ENCODE measurements at places on chromosomes 7 and 10.

DNA sequence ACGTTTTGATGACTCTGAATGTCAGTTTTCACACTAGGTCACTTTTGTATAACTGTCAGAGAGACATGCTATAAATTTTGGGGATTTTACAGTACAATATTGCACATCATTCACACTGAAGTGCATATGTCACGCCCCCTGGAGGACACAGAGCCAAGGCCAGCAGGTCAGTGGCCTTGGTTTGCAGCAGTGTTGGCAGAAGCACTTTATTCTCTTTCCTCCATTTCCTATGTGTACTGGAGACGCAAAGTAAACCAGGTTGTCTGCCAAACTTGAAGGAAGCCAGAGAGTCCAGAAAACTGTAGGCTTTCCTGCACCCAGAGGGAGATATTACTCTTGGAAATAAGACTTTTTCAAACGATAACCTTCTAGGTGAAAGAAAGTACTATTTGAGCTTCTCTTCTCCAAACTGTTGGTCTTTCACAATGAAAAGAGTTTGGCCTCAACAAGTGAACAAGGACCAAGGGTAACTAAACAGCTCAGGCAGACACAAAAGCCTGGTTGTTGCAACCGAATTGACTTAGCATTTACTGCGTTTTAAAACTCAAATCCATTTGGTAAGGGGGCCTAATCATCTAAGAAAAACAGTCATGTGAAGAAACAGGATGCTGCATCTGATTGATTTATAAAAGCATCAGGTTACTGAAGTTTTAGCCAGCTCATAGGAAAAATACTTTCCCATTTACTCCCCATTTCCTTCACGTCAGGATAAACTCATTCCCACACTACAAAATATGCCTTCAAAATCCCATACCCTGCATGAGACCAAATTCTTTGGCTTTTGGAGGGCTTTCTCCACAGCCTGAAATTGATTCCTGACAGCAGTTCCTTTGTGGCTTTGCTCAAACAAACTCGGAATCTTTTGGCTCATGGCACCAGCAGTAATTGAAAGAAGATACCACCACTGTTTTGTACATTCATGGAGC lies 83.0 kb upstream of the SEC61G start:
- peak; percentile 55 for DNase-seq

DNA sequence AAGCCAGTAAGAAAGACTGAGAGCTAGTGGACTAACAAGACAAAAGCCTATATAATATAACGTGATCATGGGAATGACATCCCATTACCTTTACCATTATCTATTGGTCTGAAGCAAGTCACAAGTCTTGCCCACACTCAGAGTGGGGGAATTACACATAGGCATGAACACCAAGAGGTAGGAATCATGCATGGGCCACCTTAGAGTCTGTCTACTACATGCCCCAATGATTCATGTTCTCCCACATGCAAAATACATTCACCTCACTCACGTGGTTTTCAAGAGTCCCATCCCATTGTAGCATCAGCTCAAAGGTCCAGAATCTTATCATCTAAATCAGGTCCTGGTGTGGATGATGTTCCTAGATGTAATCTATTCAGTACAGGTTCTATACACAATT lies 29.4 kb downstream of the DNAJC9 start:
- DNase-seq, result no peak

DNA sequence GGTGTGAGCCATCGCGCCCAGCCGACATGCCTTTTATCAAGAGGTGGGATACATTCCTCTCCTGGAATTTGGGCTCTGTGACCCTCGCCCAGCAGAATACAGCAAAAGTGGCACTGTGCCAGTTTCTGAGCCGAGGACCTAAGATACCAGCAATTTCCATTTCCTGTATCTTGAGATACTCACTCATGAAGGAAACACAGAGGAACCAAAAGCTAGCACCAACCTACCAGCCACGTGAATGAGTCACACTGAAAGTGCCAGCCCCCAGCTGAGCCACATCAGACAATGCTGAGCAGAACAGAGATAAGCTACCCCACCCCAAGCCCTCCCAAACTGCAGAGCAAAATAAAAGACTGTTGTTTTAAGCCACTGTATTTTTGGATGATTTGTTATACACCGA lies 56.3 kb downstream of the CACUL1 start:
- peak; percentile 76 for DNase-seq

DNA sequence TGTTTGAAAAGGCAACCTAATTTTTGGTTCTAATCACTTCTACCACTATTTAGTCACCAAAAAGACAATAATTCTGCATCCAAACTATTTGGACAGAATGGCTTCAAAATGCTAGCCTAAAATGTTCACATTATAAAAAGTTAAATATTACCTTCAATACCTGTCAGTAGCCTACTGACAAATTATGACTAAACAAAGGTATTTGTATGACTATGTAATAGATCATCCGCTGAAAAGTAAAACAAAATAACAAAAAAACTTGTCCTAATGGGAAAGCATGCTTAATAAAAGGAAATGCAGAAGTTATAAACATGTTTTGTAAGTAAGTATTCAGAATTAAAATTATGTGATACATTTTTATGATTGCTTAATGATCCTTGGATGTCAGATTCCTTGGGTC lies 36.6 kb downstream of the CD36 start:
- no peak for DNase-seq

- peak; percentile 26 for DNase-seq
Observed at GRCh38 chr7:148982654-148983199, 45.6 kb downstream of the PDIA4 start.

DNA sequence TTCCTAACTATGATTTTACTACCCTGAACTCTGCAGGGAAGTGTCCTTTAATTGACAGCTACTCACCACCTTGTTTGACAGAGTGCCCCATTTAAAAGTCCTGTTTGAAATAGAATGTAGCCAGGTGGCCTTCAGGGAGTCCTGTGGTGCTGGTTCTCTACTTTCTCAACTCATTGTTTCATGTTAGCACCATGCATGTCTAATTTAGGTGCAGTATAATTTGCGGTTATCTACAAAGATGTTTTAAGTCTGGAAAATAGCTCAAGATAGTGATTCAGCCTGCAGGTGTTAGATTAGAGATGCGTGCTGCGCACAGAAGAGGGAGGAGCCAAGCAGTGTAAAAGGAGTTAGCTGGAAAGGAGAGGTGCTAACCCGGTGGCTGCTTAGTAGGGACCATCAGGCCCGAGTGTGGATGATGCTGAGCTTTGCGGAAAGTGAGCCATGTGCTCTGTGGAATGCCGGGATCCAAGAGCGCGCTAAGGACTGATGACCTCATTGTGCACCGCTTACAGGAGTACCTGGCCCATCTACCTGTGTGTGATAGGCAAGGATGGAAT lies 1.2 kb downstream of the CCM2 start:
- DNase-seq, result peak; percentile 90

- no peak for DNase-seq
Observed at GRCh38 chr10:77667426-77668324, 30.1 kb upstream of the KCNMA1 start.

GRCh38 chr7:25186436-25186835 lies 41.9 kb downstream of the NPVF start:
- no peak for DNase-seq

DNA sequence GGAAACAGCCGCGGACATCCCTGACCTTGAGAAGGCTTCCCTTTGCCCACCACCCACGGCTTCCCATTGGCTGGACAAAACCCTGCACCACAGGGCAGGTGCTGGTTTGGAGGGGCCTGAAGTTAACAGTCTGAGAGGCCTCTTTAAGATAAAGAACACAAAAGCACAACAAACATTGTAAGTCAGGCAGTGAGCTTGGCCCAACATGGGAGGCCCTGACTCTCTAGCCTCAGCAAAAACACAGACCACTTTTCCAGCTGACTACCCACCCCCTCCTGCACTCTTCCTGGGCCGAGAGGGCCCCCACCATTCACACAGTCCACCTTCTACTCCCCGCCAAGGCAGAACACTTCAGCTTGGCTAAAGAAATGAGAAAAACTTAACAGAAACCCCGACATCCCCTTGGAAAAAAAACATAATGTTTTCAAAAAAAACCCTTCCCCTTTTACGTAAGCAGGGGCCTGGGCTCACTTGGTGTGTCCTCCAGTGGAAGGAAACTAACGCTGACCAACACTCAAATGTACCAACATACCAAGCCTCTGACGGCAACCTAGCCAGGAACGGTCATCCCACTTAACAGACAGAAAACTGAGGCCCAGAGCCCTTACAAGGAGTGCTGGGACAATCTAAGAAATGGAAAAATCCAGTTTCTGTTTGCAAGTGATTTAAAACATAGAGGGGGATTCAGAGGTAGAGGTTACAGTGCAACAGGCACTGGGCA lies 80.9 kb downstream of the COBL start:
- DNase-seq, result no peak

DNA sequence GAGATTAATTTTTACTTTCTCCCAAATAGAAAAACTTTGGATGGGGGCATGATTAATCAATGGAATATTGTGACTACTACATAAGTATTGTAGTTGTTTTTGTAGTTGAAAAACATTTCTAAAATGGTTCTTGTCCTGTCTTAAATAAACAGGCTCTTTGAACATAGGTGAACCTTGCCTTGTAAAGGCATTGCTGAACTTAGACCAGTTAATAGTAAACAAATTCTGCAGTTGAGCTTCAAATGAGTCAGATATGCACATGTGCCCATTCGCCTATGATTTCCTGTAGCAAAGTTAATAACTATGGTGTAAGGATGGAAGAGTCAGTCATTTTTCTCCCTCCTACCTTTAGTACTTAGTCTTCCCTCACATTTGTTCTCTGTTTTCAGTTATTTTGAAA lies 22.6 kb downstream of the CUTC start:
- no peak for DNase-seq

- DNase-seq, result no peak
Observed at GRCh38 chr10:11154333-11154732, 136.7 kb downstream of the CELF2 start.

DNA sequence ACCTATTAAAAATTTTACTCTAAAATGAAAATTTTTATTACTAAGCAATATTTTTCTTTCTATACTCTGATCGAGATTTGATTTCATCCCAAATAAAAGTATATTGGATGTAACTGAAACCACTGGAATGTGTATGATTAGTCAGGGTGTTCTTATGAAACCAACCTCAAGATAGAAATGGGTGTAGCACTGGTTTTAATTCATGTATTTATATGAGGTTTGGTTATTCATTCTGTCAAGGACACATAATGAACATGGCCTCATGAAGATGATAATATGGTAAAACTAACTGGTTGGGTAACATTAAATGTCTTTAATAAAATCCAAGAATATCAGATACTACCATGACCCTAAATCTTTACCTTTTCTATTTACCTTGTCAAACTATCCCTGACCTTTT lies 197.7 kb downstream of the SEMA3A start:
- no peak for DNase-seq

DNA sequence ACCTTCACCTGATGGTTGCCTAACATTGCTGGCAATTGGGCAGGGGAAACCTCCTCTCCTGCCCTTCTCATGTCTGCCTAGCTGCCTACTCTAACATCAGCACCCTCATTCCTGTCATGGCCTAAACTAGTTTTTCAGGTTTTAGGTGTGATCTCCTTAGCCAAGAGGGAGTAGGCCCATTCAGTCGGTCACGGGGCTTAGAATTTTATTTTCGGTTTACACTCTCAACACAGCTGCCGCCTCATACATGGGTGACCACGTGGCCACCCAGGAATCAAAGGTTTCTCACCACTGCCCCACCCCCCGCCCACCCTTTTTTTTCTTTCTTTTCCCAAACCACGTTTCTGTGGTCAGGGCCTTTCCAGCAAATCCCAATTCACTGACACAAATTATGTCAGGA lies 97.2 kb downstream of the RALA start:
- no peak for DNase-seq

DNA sequence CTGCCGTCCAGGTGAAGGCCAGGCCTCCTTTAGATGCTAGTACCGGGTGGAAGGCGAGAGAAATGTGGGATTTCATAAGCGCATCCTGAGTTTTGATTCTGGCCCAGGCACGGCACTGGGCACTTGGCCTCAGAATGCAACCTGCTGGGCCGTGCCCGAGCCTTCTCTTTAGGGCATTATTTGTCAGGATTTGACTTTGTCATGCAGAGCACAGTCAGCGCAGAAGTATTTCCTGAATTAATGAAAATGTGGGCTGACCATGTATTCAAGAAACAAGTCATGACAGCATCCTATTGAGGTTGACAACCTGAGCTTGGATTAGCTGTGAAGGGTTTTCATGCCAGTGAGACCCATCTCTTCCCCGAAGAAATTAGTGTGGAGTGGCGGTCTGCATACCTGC lies 34.4 kb downstream of the RCC1L start:
- no peak for DNase-seq

DNA sequence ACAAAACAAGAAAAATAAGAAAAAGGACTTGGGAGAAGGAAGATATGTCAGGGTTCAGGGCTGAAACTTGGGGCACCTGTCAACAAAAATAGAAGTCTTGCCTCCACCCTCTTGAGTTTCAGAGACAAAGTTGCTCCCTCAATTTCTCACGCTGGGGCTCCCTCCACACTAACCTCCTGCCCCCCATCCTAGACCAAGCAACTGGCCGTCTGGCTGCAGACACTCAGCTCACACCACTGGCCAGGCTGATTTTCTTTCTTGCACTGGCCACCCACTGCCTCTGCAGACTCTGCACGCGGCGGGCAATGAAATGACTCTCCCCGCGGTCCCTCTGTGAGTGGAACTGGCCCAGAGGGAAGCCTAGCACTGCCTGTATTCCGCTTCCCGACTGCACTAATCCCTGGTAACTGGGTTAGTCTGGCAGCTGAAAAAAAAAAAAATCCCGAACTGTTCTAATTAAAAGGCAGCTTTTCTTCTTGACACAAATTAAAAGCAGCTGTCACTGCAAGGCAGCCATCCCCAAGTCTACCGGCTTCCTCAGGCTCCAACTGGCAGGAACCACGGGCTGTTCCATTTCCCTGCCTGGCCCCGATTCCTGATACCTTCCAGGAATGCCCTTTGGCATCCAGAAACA lies 83.5 kb downstream of the SPDYE5 start:
- DNase-seq, result no peak

GRCh38 chr7:9836671-9837070 lies 1137.0 kb upstream of the PHF14 start:
- no peak for DNase-seq

- DNase-seq, result no peak
Observed at GRCh38 chr10:22541900-22542299, 172.5 kb downstream of the PIP4K2A start.

- DNase-seq, result no peak
Observed at GRCh38 chr10:47214520-47214919, 85.5 kb upstream of the GDF10 start.

- no peak for DNase-seq
Observed at GRCh38 chr7:137829337-137829992, 17.3 kb downstream of the DGKI start.

DNA sequence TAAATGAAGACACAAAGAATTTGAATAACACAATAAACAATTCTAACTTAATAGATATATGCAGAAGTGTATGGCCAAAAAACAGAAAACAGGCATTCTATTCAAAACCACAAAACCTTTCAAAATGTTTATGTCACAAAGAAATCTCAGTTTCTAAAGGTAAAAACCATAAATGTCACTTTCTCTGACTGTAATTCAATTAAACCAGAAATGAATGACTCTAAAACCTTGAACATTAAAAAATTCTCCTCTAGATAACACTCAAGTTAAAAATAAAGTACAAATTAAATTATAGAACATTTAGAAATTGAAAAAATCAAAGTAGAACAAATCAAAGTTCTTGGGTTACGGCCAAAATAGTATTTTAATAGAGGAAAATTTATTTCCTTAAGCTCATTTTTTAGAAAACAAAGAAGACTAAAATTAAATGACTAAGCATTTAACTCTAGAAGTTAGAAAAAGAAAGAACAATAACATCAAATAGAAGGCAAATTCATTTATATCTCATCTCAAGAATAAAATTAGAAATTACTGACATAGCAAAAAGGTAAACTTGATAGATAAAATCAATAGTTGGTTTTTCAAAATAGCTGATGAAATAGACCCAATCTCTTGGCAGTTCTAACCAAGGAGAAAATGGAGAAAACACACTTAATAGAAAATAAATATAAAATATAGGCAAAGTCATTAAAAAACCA lies 198.8 kb downstream of the TEX36 start:
- no peak for DNase-seq
